Caki2 (cell line): ENCODE measurements at places on chromosomes 16 and 17.

GRCh38 chr17:48678141-48678971 lies 44.0 kb downstream of the PRAC1 start:
- peak; percentile 44 for DNase-seq

DNA sequence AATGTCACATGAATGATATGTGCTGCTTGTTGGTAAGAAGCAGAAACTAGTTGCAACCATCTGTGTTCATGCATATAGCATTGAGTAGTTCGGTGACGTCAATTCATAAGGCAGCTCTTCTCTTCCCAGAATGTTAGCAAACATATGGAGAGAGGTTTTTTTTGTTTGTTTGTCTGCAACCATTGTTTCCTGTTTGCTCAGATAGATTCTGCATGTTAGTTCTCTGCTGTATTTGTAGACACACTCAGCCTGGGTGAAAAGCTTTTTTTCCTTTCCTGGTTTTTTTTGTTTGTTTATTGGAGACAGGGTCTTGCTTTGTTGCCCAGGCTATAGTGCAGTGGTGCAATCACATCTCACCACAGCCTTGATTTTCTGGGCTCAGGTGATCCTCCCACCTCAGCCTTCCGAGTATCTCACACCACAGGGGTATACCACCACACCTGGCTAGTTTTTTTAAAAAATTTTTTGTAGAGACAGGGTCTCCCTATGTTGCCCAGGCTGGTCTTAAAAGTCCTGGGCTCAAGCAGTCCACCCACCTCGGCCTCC lies 16.7 kb downstream of the WSB1 start:
- no peak for DNase-seq

- DNase-seq = peak; percentile 98
Measured at GRCh38 chr17:80147035-80147822, at the start of gene EIF4A3. EIF4A3 (minus strand) TSS chr17:80147128; CDS start chr17:80146961, 167 bp downstream.

GRCh38 chr17:22304667-22305303 lies 612.5 kb downstream of the KCNJ18 start:
- no peak for DNase-seq

- peak; percentile 11 for DNase-seq
Measured at GRCh38 chr17:33572615-33573014, 279.5 kb upstream of the ASIC2 start.

- no peak for DNase-seq
Measured at GRCh38 chr16:71311553-71312158, 22.5 kb upstream of the CMTR2 start.

DNA sequence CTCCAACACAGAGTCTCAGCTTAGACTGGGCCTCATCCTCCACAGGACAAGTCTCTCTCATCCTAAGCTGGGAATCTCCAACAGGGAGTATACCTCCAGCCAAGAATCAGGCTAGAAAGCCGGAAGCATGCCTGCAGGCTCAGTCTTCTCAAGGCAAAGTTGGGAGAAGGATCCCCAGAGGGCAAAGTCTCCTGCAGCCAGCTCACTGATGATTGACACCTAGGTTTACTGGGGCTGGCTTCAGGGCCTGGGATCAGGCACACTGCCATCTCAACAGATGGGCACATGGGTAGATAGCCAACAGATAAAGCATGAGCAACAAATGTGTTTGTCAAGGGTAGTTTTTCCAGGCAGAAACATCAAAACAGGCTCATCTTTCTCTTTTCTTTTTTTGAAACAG lies 56.1 kb upstream of the TOX3 start:
- no peak for DNase-seq

DNA sequence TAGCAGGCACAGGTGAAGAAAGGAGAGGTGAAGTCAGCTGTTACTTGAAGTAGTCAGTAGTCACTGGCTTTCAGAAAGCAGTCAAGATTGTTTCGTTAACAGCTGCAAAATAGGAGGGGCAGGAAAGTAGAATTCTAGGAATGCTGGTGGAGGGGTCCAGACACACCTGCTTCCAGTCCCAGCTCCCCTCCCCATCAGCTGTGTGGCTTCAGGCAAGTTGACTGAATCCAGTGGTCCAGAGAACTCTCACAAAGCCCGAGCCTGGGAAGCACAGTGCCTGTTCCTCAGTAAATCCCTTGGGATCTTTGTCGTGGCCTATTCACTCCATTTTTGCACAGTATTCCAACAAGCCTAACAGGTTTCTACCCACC lies 4.6 kb upstream of the SOCS1 start:
- no peak for DNase-seq

GRCh38 chr16:78552106-78552675 lies 452.7 kb downstream of the WWOX start:
- DNase-seq = no peak

GRCh38 chr16:80317599-80318037 lies 223.2 kb upstream of the DYNLRB2 start:
- DNase-seq = no peak

- DNase-seq = no peak
Measured at GRCh38 chr17:39231591-39232551, 6.1 kb upstream of the STAC2 start.

GRCh38 chr17:3968015-3968414 lies 3.8 kb upstream of the ATP2A3 start:
- no peak for DNase-seq

DNA sequence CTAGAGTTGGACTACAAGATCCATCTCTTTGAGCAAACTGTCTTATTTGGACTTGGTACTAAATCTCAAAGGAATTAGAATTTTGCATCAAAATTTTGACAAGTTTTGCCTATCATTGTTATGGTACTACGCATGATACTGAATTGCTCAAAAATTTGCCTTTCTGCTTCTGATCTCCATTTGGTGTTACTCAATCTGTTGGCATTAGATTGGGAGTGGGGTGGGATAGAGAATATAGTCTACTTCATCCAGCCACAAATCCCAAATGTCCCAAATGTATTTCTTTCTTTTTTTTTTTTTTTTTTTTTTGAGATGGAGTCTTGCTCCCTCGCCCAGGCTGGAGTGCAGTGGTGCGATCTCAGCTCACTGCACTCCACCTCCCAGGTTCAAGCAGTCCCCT lies 204.8 kb downstream of the TANC2 start:
- no peak for DNase-seq

- DNase-seq = no peak
Measured at GRCh38 chr16:65679785-65680184, 557.9 kb upstream of the CDH11 start.

DNA sequence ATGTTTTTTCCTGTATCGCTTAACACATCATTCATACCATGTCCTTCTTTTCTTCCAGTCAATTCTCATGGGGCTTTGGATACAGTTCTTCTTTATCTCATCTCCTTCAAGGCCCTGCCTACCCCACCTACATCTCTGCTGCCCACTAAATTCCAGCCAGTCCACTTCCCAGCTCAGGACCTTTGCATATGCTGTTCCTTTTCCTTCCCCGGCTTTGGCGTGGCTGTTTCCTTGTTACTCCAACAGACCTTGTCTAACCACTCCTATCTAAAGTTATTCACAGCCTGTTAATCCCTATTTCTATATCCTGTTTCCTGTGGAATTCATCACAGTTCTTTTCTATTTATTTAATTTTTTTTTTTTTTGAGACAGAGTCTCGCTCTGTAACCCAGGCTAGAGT lies 6.6 kb upstream of the STAT3 start:
- DNase-seq = no peak

- no peak for DNase-seq
Measured at GRCh38 chr17:17491546-17491988, 4.6 kb downstream of the RASD1 start.

GRCh38 chr16:28935924-28936783 lies 4.4 kb downstream of the CD19 start:
- peak; percentile 81 for DNase-seq

DNA sequence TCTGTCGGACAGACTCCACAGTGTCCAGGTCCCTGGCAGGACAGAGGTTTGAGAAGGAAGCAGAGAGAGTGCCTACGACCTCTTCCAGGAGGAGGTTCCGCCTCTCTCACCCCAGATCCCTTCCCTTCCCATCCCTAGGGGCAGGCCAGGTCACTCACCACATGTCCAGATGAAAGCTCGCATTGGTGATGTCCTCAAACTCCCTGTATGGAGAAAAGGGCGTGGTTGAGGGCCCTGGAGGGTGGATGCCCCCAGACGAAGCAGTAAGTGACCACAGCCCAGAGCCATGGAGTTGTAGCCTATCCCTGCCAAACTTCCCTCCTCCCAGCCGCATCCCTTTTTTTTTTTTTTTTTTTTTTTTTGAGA lies 3.4 kb downstream of the UNC13D start:
- DNase-seq = no peak

GRCh38 chr17:54919425-54919824 lies 18.8 kb downstream of the TOM1L1 start:
- DNase-seq = no peak

DNA sequence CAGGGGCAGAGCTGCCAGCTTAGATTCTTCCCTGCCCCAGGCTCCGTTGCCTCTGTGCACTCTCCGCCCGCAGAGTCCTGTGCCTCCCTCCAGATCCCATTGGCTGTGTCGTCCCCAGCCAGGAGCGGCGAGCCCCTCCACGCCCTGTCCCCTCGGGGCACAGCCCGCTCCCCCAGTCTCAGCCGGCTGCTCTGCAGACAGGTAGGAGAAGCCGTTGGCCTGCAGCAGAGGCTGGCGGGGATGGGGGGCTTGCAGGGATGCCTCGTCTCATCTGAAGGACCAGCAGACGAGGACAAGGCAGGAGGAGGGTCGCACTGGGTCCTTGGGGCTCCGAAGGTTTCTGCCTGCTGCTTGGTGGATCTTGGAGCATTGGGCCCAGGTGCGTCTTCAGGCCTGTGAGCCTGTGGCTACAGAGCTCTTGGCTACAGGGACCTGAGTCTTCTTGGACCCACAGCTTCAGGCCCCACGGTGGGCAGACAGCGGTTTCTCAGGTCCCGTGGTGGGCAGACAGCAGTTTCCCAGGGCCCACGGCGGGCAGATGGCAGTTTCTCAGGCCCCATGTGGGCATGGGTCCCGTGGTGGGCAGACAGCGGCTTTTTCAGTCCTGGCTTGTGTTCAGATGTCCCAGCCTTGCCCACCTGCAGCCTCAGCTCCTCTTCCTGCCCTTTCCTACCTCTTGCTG lies 6.0 kb downstream of the TPSG1 start:
- no peak for DNase-seq

- no peak for DNase-seq
Measured at GRCh38 chr17:64130559-64131001, 636 bp upstream of the ERN1 start.

GRCh38 chr16:11792410-11793241 lies 4.4 kb downstream of the ZC3H7A start:
- DNase-seq = no peak
